ENCODE measurements at places on chromosomes 12 and 14.

GRCh38 chr12:50196537-50196936 is 29.4 kb upstream of the CERS5 start:
- no peak for DNase-seq

DNA sequence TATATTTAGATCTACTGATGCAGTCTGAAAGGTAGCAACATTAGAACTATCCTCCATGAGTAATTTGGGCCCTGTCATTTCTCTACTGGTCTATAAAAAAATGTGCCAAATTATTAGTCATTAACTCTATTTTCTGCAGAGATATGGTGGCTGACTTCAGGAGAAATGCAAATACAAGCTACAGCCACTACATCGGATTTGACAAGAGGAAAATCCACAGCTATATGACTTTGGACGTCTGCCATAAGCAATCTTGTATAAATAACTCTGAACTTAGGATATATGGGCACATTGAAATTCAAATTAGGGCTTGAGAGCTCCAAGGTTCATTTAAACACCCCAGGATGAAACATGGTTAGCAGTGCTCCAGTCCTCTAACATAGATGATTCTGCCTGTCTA is 983.0 kb upstream of the LRFN5 start:
- no peak for DNase-seq

DNA sequence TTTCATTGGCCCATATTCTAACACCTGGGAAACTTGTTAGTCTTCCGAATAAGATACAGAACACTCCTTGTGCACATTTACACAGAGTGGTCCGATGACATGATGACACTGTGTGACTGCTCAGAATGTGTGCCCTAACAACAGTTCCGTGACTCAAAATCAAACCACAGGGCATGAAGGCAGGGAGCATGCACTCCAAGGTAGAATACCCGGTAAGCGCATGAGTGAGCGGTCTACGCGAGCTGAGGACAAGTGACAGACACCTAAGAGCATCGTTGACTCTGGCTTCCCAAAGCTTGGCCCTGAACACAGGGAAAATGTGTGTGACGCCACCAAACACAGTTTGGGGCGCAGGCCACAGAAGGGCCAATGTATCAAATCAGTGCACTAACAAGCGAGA is 18.6 kb downstream of the CLIP1 start:
- DNase-seq: no peak

GRCh38 chr12:107129315-107129930 is 36.1 kb upstream of the CRY1 start:
- DNase-seq: no peak

DNA sequence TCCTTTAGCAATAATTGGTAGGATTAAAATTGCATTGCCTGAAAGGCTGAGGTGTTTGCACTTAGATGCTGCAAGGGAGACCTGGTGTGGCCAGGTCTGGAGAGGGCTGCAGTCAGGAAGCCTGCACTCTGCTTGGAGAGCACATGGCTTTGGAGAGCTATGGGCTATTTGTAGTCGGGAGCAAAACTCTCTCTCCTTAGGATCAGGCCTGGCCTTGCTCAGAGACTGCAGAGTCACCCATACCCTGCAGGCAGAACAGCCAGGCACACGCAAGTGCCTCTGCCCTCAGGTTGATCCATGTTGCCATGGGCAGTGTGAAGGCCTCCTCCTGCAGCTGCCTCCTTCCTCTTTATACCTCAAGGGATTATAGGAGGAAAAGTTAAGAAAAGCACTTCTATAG is 26.8 kb downstream of the CKB start:
- DNase-seq: no peak

- no peak for DNase-seq
Measured at GRCh38 chr12:8887285-8887715, 27.0 kb upstream of the PHC1 start.

DNA sequence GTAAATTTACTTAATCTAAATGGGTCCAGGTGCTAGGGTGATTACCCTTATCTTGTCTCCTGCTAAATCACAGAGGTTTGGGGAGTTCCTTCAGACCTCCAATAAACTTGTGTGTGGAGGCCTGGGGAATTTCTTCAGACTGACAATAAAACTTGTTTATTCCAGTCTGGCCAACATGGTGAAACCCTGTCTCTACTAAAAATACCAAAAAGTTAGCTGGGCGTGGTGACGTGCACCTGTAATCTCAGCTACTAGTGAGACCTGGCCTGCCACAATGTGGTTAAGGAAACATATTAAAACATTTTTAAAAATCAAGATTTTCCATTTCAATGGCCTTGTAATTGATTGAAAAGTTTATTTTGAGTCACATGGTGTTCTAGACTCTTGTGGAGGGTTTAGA is 126.9 kb upstream of the FGD4 start:
- no peak for DNase-seq

GRCh38 chr14:50978888-50979287 is 34.6 kb upstream of the PYGL start:
- no peak for DNase-seq

DNA sequence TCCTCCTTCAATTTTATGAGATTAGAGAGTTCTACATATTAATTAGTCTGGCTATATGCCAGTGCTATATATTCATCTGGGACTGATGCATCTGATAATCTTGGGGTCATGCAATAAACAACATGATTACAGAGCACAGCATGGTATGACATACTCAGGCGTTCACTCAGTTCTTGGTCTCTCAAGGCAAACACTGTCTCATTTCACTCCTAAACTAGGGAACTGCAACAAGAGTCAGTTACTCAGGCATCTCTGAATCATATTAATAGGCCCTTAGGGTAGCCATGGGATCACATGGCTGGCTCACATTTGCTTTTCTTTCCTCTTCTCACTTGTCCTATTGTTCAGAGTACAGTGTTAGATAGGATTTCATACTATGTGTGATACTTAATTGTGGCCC is 91.8 kb upstream of the TMEM260 start:
- no peak for DNase-seq

DNA sequence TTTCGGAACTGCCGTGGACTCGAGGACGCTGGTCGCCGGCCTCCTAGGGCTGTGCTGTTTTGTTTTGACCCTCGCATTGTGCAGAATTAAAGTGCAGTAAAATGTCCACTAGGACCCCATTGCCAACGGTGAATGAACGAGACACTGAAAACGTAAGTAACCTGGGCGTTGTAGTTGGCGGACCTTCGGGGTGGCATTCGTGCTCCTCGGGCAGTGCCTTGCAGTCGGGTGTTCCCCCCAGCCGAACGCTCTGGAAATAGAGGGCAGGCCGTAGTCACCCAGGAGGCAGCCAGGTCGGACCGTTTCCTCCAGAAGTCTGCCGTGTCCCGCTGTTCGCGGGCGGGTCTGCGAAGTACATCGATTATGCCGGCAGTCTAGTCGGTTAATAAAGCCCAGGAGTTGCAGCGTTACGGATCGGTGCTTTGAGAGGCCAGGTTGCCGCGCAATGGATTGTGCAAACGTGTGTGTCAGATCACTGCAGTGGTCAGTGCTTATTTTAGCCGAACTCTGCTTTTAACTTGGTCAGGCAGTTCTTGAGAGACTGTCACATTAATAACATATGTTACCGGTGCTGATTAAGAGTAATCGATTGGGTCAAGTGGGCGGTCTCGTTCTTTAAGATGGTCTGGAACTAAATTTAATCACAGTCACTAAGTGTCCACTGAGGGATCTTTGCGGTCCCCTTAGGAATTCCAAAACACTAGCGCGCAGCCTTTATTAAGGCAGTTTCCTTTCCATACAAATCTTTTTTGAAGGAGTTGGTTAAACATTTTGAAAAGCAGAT is 906 bp downstream of the MARK3 start:
- no peak for DNase-seq

DNA sequence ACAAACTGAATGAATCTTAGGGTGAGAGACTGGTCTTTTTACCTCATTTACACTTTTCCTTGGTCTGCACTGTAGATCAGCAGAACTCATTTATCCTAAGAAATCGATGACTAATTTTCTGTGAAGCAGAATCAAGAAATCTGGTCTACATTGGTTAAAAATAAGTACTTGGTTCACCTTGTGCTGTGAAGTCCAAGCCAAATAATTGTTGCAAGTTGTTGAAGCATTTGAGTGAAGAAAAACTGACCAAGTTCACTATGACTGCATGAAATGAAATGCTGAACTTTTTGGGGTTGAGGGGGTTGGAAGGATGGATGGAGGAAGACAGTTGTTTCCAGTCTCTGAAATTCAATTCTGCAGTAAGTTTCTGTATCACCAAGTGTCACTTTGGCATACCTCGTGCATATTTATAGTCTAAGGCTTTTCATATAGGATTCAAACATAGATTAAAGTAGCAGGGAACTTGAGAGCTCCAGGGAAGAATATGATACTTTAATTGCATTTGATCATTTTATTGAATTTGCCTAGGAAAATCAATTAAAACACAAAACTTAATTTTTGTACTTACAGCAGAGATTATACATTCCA is 75.0 kb downstream of the FAR2 start:
- DNase-seq: no peak

GRCh38 chr12:81874586-81874985 is 115.4 kb upstream of the PPFIA2 start:
- DNase-seq: no peak

DNA sequence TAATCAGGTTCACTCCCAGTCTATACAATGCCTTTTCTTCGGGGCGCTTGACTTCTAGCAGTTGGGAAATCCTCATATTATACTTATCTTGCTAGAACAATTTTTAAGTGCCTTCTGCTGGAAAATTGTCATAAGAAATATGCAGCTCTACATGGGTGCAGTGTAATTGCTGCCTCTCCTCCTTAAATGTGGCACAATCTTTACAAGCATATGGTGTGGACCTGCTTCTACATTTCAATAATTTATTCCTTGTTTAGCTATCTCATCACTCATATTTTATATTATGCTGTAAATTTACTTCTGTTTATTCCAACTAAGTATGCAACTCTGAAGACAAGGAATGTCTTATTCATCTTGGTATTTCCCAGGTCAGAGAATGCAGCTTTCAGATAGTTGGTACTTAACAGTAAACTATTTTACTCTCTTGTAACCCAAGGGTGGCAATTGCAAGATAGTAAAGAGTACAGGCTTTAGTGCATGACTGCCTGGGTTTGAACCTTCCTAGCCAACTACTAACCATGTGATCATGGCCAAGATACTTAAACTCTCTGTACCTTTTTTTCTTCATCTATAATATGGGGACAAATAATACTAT is 43.6 kb upstream of the GAS2L3 start:
- DNase-seq: no peak

- no peak for DNase-seq
Measured at GRCh38 chr12:95343461-95344230, 126.0 kb downstream of the VEZT start.

- no peak for DNase-seq
Measured at GRCh38 chr12:66258011-66258410, 44.3 kb upstream of the HELB start.

DNA sequence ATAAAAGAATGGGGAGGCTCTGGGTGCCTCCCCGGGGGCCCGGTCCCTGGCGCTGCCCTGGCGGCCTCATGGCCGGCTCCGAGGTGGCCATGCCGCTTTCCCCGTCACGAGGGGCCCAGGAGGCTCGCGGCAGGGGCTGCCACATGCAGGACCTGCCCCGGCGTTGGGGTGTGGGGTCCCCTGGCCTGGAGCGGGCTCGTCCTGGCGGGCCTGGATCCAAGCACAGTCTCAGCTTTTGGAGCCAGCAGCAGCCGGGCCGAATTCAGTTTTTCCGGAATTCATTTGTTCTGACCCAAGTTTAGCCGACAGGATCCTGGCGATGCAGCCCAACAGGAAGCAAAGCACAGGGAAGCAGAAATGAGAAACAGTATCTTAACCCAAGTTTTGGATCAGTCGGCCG is 26.4 kb upstream of the AEBP2 start:
- no peak for DNase-seq

DNA sequence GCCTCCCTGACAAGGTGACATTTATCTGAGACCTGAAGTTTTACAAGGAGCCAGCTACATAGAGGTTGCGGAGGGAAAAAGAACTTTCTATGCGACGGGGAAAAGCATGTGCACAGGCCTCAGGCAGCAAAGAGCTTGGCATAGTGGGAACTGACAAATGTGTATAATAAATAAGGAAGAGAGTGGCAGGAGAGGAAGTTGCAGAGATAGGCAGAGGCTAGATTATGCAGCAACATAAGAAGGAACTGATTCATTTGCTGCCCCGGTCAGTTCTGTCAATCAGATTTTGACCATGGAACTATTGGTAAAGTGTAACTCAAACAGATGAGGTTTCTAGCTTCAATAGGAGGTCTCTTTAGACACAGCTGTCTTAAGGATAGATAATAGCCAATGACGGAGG is 33.7 kb upstream of the RIC8B start:
- no peak for DNase-seq

DNA sequence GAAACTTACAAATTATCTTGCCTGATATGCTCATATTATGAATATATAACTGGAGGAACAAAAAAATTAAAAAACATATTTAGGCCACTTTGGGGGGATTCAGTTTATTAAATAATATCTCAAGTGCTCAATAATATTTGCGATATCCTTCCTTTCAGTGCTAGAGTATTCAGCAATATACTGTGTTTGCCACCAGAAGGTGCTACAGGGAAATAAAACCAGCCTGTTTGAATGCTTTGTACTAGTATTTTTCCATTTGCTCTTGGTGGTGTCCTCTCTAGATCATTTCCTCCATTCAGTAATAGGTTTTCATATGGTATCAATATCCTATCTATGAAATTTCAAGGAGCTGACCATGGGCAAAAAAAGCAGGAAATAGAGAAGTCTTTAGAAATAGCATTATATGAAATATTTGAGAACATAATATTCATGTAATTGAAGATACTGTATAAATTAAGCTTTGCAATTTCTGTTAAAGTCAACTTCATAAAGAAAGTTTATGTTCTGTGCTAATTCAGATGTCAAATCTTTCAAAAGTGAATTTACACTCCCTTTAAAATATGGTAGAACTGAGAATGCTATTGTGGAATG is 106.2 kb upstream of the NAV3 start:
- DNase-seq: no peak

GRCh38 chr12:20096430-20096829 is 271.9 kb upstream of the PDE3A start:
- no peak for DNase-seq

GRCh38 chr12:33771889-33772288 is 250.4 kb upstream of the ALG10 start:
- no peak for DNase-seq

DNA sequence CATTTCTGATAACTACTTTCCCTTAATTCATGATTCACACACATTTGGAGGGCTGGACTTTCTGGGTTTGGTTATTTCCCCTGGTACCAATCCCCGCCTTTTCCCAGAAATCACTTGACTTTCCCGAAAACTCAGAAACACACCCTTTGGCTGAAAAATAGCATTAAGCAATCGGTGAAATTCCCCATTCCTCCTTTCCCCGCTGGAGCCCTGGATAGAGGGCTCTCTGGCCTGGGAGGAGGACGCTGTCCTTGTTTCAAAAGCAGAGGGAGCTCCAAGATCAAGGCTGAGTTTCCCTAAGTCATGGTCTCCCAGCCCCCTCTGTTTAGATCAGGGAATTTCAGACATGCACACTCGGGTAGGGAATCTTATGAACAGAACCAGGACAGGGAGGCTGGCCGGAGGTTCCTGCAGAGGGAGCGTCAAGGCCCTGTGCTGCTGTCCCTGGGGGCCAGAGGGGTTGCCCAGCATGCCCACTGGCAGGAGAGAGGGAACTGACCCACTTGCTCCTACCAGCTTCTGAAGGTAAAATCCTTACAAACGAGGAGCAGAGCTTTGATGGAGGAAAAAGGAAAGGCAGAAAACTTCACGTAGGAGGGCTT is at the start of gene C1S:
TSS of gene C1S (plus strand) at position 366 of the 602 bp plus-strand sequence. CDS start 1,195 bp downstream, outside the sequence.
- no peak for DNase-seq

GRCh38 chr12:121614872-121615467 is 11.4 kb upstream of the ORAI1 start:
- no peak for DNase-seq

- no peak for DNase-seq
Measured at GRCh38 chr14:68376067-68376779, 416.6 kb downstream of the ZFP36L1 start.

Measured in GM12892 (cell line).